ENCODE measurements at places on chromosomes 12 and 14.

DNA sequence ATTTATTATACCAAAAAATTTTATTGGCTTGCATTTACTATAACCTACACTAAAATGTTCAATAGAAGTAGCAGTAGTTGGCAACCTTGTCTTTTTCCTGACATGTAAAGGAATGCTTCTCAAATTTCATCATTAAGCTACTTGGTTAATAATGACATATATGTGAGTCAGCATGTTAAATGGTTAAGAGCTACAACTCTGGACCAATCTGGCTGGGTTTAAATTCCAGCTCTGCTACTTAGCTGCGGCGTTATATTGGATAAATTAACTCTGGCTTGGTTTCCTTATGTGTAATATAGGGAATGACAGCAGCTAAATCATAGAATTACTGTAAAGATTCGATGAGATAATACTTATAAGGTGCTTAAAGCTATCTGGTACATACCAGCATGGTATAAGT is 53.7 kb upstream of the OTOGL start:
- no peak for DNase-seq

- no peak for DNase-seq
Measured at GRCh38 chr14:64636208-64636979, 67.8 kb upstream of the PLEKHG3 start.

GRCh38 chr14:22657861-22658260 is 13.7 kb upstream of the OR6J1 start:
- no peak for DNase-seq

GRCh38 chr12:103503546-103504480 is 8.0 kb upstream of the C12orf42 start:
- DNase-seq, result no peak

- no peak for DNase-seq
Measured at GRCh38 chr12:133023566-133023965, 13.7 kb upstream of the ZNF84 start.

- DNase-seq, result no peak
Measured at GRCh38 chr14:22870811-22871223, 723 bp upstream of the LRP10 start.

DNA sequence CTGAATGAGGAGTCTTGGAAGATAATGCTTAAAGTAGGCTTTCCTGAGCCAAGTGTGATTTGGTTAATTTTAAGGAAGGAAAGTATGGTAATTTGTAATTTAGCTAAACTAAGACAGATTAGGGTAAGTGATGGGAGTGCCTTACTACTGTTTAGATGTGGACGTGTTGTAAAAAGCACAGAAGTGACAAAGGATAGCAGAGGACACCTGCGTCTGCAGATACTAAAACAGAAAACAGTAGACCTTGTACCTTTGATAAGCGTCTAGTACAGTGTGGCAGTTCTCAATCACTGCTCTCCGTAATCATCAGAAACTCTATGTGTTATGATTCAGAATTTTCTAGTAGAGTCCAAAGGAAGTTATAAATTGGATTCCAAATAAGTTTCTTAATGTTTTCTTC is 58.0 kb downstream of the MIA2 start:
- no peak for DNase-seq

- DNase-seq, result no peak
Measured at GRCh38 chr12:105910030-105910429, 228.7 kb downstream of the NUAK1 start.

DNA sequence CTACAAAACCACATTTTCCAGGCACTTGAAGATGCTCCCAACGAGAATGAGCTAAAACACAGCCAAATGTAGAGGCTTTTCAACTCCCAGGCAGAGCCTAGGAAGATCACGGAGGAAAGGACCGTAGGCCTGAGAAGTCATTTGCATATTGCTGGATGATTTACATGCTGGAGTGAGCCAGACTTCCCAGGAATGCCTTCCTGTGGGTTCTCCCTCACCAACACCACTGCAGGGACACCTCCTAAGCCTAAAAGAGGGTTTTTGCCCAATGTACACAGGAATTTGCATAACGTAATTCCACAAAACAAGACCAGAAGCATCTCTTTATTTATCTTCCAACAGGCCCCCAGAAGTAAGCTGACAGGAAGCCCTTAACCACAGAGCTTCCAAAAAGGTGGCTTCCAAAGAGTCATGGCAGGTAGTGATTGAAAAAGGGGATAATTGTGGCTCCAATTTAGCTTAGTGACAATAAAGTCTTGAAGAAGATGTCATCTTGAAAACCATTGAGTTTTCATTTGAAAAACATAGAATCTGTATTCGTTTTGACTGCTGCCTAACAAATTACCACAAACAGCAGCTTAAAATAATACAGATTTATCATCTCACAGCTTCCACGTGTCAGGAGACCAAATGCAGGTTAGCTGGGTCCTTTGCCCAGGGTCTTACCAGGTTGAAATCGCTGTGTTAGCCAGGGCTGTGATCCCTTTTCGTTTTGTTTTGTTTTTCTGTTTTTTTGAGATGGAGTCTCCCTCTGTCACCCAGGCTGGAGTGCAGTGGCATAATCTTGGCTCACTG is 116.2 kb downstream of the EGLN3 start:
- peak; percentile 20 for DNase-seq

- no peak for DNase-seq
Measured at GRCh38 chr12:98503342-98503591, 12.1 kb upstream of the TMPO start.

Data from vagina (tissue), 2 donors.